ENCODE measurements at places on chromosomes 1 and 21.

DNA sequence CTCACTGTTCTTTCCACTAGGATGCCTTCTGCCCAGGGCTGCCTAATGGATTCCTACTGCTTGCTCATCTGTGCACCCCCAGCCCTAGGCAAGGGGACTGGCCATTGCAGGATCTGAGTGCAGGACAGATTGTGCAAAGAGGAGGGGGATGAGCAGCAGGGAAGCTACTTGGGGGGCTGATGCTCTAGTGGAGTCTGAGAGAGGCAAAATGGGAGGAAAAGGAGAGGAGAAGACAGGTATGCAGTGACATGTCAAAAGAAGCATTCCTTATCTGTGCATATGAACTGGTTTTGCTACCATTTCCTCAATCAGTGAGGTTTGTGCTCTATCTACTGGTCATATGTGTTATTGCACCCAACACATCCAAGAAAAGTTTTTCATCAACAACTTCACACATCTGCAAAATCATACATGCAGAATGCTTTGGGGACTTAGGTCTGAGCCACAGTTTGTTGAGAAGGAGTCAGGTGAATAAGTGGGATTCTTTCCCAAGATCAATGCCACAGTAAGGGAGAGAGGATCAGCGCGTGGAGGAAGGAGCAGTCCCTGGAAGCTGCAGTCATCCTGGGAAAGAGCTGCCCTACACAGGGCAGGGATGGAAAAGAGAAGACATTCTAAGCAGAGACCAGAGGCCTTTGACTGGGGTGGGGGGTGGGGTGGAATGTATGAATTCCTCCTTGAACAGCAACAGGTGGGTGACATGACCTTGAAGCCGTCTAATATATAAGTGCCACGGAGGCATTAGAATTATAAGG is 14.4 kb downstream of the SLC5A9 start:
- no peak for DNase-seq

- no peak for DNase-seq
These were observed 15.2 kb downstream of the HYI start for GRCh38 chr1:43438576-43438952.

GRCh38 chr1:95004013-95004412 is 68.7 kb downstream of the ALG14 start:
- DNase-seq, result no peak

- no peak for DNase-seq
These were observed 87.3 kb upstream of the SLFNL1 start for GRCh38 chr1:41108696-41109275.

GRCh38 chr1:81982523-81982922 is 181.8 kb downstream of the ADGRL2 start:
- DNase-seq, result no peak

DNA sequence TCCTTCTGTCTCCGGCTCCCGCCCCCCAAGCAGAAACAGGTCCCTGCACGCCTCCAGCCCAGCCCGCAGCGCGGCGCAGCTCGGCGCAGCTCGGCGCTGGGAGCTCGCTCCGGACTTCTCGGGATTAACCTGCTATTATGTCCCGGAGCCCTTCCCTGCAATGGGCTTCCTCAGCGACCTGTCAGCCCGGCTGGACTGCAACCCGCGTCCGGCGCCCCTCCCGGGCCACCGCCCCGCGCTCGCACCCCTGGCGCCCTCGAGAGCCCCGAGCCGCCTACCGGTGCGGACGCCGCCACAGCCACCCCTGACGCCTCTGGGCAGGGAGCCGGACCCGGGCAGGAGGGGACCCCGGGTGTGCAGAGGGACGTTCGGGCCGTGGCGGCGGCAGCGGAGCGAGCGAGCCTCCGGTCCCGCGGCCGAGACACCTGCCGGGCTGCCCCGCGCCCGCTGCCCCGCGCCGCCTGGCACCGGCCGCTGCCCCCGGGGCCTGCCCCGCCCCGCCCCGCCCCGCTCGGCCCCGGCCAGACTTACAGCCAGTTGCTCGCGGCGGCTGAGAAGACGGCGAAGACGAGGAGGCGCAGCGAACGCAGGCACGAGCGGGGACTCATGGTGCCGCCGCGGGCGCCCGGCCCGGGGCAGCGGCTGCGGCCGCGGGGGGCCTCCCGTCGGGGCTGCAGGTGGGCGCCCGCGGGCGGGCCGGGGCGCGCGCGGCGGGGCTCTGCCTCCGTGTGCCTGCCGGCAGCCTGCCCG is 407 bp downstream of the WNT4 start:
- DNase-seq, result no peak
